ENCODE measurements at places on chromosomes 4 and X.

DNA sequence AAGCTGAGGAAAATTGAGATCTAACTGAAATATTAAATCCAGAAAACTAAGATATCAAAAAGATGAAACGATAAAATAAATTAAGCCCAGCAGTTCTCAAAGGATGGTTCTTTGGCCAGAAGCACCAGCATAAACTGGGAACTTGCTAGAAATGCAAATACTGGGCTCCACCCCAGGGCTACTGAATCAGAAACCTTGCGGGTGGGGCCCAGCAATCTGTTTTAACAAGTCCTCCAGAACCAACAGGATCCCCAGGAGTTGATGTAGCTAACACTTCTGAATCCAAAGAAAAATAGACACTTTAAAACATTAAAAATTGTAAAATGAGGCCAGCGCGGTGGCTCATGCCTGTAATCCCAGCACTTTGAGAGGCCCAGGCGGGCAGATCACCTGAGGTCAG, 14.1 kb upstream of the TMEM154 start:
- DNase-seq: no peak

GRCh38 chr4:6342530-6343293, 73.1 kb downstream of the WFS1 start:
- DNase-seq: no peak

DNA sequence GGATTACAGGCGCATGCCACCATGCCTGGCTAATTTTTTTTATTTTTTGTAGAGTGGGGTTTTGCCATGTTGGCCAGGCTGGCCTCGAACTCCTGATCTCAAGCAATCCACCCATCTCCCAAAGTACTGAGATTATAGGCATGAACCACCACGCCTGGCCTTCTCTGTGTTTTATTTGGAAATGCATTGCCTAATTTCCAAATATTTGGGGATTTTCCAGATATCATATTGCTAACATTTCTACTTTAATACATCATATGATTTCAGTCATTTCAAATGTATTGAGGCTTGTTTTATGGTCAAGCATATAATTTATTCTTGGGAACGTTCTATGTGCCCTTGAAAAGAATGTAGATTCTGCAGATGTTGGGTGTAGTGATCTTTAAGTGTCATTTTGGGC, 38.8 kb downstream of the FGF2 start:
- no peak for DNase-seq

DNA sequence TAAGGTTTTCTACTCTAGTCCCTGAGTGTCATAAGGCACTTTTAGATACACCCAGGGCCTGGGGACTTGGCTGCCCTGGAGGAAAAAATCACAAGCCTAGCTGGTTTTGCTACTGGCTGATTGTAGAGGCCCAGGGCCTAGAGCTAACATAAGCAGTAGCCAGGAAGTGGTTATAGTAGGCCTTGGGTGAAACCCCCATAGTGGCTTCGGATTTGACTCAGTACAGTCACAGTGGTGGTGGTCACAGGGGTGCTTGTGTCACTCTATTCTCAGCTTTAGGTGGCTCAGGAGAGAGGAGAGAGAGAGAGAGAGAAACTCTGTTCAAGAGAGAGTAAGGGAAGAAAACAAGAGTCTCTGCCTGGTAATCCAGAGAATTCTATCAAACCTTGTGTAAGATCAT, 194.5 kb upstream of the EDA2R start:
- DNase-seq: no peak

DNA sequence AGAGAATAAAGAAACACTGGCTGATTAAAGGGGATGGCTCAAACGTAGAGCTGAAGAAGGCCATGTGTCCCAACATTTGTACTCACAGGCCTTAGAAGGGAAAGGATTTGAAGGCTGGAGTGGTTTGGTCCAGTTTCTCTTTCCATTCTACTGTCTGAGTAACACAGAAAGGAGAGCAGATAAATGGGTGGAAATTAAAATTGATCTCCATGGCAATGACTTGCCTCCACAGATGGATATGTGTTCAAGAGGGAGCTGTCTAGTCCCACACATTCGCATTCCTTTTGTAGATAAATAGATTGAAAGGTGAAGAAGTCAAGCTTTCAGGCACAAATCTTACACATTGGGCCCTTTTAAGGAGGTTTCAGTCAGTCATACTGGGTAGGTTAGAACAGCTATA, 74.6 kb downstream of the DOCK11 start:
- no peak for DNase-seq

GRCh38 chrX:110462957-110463356, 104.3 kb downstream of the RTL9 start:
- DNase-seq: no peak

GRCh38 chr4:109051054-109051453, 251.4 kb downstream of the COL25A1 start:
- no peak for DNase-seq

- DNase-seq: no peak
These were observed 20.5 kb downstream of the PKD2 start for GRCh38 chr4:88027611-88028608.

Data from activated naive CD4-positive, alpha-beta T cell treated with anti-CD3 and anti-CD28 coated beads, Interleukin-2, amount 10 ng/mL, durations not matched to agents 7 days and 5 days (primary cell).